Stimulated activated CD4-positive, alpha-beta T cell treated with anti-CD3 and anti-CD28 coated beads, Interleukin-1b, Interleukin-23, amount 100 ng/mL, for 24 hours (primary cell): ENCODE measurements at places on chromosomes 16 and 17.

- peak; percentile 26 for DNase-seq
Measured at GRCh38 chr17:77542551-77543490, 402.1 kb downstream of the SEC14L1 start.

- no peak for DNase-seq
Measured at GRCh38 chr16:5325932-5326331, 228.3 kb upstream of the EEF2KMT start.

- no peak for DNase-seq
Measured at GRCh38 chr16:8798174-8798527, 512 bp downstream of the PMM2 start.

GRCh38 chr16:74071996-74072535 lies 224.5 kb upstream of the PSMD7 start:
- DNase-seq, result no peak
